ENCODE measurements at places on chromosomes 7 and 10.

- no peak for DNase-seq
Measured at GRCh38 chr7:67870396-67870795, 873.8 kb downstream of the TYW1 start.

DNA sequence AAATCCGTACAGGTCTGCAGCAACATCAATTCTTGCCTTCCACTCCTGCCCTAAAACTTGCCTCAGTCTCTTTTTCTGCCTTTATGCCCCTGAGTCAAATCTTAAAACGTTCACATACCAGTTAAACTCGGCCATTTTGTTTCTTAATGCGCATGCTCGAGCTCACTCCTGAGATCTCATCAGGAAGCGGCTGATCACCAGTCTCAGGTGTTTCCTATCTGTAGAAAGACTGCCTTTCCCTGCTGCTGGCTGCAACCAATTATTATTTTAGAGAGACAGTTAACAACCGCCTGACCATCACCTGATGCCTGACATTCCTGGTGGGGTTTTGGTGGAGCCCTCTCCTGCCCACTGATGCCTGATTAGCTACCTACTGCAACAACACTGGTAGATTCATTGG is 70.2 kb upstream of the TMEM140 start:
- no peak for DNase-seq

DNA sequence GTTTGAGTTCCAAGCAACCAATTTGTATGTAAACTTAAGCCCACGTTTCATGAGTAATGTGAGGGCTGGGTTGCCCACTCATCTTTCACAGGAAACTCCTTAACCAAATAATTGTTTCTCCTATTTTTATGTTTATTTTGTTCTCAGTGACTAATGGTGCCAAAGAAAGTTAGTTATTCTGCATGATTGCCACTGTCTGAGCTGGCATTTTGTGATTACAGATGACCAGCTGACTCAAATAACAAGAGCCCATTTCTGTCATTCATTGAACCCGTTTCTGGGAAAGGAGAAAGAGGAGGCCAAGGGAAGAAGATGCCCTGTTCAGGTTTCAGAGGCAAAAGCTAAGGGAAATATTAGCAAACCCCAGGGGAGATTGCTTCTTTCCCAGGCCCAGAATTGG is 186.9 kb upstream of the MYO3A start:
- peak; percentile 99 for DNase-seq

GRCh38 chr10:101080933-101081931 is 19.4 kb downstream of the KAZALD1 start:
- DNase-seq, result peak; percentile 13

DNA sequence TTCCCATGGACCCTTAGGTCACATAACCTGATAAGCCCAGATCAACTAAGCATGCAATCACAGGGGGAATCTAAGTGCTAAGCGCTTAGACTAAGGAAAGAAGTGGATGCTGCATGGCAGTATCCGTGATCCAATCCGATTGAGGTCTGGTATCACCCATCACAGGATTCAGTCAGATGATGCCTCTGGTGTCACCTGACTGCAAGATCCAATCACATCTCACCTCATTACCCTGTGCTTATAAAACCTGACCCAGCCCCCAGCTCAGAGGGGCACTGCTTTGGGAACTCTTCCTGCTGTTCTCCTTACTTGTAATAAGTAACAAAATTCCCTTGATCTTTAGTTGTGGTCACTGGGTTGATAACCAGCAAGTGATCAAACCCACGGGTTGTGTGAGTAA is 84.7 kb upstream of the TMEM168 start:
- DNase-seq, result peak; percentile 33

GRCh38 chr10:79270466-79271246 is 76.6 kb upstream of the PPIF start:
- DNase-seq, result no peak

GRCh38 chr10:84842593-84842992 is 514.2 kb downstream of the CCSER2 start:
- no peak for DNase-seq

GRCh38 chr10:9096288-9096687 is 1041.8 kb downstream of the GATA3 start:
- DNase-seq, result no peak

- DNase-seq, result peak; percentile 59
Measured at GRCh38 chr10:97858001-97858439, 8.4 kb downstream of the GOLGA7B start.

- DNase-seq, result no peak
Measured at GRCh38 chr7:66319407-66319979, 114.4 kb downstream of the TPST1 start.

GRCh38 chr7:100968650-100969049 is 715 bp upstream of the MUC12 start:
- DNase-seq, result no peak

DNA sequence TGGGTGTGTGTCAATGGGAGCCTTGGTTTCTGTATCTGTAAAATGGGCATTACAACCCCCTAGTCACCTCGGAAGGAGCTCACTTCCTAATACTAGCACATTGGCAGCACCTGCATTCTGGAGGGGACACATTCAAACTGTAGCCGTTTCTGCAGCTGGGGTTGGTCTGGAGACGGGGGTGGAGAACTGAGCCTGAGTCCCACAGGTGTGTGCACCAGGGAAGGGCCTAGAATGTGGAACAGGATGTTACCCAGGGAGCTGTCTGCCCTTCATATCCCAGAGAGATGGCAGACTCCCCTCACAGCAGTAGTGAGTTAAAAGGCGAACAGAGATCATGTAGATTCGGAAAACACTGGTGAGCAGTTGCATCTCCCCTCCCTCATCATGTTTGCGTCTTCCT is 272.8 kb upstream of the ZNF32 start:
- DNase-seq, result no peak

- peak; percentile 99 for DNase-seq
Measured at GRCh38 chr7:29285444-29285793, 90.8 kb downstream of the CHN2 start.

DNA sequence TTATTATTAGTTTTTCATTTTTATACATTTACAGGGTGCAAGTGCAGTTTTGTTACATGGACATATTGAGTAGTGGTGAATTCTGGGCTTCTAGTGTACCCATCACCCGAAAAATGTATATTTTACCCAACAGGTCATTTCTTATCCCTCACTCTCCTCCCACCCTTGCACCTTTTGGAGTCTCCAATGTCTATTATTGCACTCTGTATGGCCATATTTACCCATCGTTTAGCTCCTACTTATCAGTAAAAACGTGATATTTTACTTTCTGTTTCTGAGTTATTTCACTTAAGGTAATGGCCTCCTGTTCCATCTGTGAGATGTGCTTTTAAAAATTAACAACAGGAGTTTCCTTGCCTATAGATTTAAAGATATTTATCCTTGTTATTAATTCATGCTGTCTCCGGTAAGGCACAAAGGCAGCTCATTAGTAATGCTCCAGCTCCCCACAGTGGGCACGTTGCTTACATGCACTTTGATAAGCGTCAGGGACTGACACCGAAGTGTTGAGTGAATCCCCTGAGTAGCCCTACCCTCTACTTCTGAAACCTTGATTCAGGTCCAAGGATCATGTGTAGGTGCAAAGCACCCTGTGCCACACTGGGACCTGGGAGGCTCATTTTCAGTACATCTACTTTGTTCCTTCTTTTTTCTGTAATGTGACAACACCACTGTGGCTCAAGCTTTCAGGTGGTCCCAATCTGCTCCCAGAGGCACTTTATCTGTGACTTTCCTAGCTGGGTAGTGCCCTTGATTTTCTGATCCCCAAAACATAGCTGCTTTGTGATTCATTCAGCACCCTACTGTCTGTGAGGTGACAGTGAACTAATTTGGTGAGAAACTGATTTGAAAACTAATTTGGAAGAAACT is 27.3 kb downstream of the HYAL4 start:
- peak; percentile 57 for DNase-seq

- DNase-seq, result no peak
Measured at GRCh38 chr7:98753989-98754479, 115.8 kb downstream of the TMEM130 start.

GRCh38 chr10:109067031-109067430 is 856.3 kb downstream of the XPNPEP1 start:
- peak; percentile 94 for DNase-seq

- no peak for DNase-seq
Measured at GRCh38 chr10:43234471-43235041, 32.3 kb downstream of the RASGEF1A start.

DNA sequence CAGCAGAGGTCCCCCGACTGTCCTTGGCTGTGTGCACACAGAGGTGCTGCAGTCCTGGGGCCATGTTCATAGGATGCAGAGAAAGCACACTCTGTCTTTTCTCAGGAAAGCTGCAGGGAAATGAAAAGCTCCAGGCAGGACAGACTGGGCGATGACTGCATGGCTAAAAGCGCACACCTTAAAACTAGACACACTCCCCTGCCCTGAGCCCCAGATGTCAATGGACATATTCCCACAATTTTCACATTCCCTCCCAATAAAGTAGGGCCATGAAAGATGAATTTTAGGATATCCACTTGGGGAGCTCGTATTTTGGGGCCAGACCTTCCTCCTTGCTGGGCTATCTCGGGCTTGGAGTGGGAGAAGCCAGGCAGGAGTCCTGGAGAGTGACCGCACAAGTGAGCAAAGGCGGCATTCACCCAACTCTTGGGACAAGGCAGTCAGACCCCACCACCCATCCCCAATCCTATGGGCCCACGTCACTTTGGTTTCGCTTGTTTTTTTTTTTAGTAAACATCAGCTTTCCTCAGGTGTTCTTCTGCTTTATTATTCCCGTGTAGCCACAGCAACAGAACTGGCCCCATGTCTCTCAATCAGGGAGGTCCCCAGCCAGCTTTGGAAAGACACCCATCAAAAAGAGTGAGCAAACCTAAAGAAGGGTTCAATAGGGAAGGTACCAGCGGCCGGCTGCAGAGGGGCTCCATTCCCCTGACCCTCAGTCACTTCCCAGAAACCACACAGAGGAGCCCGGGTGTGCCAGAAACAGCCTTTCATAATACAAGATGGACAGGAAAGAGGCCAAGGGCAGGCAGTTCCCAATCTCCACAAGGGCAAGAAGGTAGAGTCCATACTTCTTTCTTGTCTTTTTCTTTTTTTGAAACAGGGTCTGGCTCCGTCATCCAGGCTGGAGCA is 12.7 kb downstream of the GPRIN2 start:
- no peak for DNase-seq

- no peak for DNase-seq
Measured at GRCh38 chr10:77940627-77941026, 14.1 kb upstream of the DLG5 start.

DNA sequence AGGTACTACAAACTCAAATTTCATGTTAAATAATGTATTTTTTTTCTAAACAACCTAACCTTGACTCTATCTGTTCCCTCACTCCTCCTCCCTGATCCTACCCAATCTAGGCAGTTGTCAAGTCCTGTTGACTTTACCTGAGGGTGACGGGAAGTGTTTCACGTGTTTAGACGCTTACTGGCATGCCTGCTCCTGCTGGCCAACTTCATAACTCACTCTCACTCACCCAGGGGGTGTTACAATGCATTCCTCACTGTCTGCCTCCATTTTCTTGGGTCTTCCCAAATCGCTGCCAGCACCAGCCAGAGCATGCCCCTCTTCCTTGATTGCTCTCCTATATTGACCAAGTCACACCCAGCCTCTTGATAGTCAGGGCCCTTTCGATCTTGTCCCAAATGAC is 28.3 kb downstream of the CRCP start:
- no peak for DNase-seq

DNA sequence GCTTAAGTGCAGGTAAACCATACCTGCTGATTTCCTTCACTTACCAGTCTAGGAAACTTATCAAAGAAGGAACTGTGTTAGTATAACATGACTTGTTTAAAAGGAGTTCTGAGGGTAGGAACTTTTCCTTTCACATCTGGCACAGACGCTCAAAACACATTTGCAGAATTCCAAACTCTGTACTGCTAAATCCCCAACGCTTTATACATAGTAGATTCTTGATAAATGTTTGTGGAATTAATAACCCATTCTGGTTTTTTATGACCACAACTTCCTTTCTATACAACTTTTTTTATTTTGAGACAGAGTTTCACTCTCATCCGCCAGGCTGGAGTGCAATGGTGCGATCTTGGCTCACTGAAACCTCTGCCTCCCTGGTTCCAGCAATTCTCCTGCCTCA is 7.7 kb upstream of the TRUB1 start:
- no peak for DNase-seq

- peak; percentile 35 for DNase-seq
Measured at GRCh38 chr7:139588632-139589031, 65.1 kb downstream of the CLEC2L start.

DNA sequence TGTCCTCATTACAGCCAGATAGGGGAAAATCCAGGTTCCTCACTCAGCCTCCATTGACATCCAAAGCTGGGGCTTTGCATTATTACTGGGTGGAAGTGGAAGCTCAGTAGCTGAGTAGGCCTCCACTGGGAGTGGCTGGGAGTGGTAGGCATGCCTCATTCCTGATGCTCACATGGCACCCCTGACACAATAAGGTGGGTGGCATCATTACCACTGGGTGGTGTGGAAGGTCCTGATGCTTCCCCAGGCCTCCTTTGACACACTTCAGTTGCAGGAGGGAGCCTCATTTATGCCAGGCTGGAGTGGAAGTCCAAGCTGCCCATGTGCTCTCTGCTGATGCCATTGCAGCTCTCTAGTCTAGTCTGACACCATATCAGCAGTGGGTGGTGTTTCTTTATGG is 48.2 kb upstream of the GPR141 start:
- no peak for DNase-seq

GRCh38 chr10:78450239-78450638 is 416.6 kb downstream of the RPS24 start:
- DNase-seq, result no peak

GRCh38 chr10:31098046-31098445 is 66.4 kb upstream of the ZNF438 start:
- DNase-seq, result no peak

DNA sequence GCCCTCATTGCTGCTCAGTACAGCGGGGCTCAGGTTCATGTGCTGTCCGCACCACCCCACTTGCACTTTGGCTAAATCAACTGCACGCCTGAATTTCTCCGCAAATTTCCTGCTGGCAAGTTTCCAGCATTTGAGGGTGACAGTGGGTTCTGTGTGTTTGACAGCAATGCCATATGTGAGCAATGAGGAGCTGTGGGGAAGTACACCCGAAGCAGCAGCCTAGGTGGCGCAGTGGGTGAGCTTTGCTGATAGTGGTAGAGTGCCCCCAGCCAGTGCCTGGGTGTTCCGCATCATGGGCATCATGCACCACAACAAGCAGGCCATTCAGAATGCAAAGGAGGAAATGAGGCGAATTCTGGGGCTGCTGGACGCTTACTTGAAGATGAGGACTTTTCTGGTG is 103.9 kb upstream of the POT1 start:
- DNase-seq, result no peak

- no peak for DNase-seq
Measured at GRCh38 chr10:2813693-2814092, 253.7 kb upstream of the PFKP start.
